ENCODE measurements at places on chromosomes 2 and 18.

- no peak for DNase-seq
Observed at GRCh38 chr2:7363906-7364305, 446.7 kb downstream of the RNF144A start.

GRCh38 chr2:129347486-129348217 is 631.8 kb upstream of the RAB6C start:
- no peak for DNase-seq

DNA sequence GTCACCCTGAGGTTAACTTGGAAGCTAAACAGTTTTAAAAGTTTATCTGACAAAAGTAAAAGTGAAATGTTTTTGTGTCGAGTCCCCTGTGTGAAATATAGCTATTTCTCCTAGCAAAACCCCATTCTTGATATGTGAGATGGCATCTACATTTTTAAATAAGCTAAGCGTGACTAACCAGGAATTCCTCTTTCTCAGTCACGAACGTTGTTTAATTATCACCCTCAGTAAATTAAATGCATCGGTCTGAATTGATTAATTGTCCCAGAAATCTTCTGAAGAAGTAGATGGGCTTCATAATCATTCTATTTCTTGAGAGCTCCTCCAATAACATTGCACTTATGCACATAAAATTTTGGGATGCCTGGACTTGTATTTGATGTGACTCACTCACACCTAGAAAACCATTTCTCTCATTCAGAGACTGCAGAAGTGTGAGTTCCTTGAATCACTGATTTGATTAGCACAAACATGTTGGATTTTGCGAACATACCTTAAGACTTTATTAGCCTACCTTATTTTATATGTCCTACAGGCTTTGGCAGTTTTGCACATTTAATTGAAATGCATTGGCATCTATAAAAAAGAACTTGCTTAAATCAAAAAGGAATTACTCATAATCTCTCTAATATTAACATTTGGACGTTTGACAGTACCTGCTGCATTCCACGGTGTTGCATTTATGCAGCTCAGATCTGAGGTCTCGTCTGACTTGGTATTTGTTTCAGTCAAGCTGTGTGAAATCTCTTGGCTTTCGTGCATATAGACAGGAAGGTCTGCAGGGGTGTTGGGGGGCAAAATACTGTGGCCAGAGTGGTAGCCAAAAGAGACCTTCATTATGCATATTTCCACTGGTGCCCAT is 475.2 kb downstream of the EPHA4 start:
- no peak for DNase-seq

DNA sequence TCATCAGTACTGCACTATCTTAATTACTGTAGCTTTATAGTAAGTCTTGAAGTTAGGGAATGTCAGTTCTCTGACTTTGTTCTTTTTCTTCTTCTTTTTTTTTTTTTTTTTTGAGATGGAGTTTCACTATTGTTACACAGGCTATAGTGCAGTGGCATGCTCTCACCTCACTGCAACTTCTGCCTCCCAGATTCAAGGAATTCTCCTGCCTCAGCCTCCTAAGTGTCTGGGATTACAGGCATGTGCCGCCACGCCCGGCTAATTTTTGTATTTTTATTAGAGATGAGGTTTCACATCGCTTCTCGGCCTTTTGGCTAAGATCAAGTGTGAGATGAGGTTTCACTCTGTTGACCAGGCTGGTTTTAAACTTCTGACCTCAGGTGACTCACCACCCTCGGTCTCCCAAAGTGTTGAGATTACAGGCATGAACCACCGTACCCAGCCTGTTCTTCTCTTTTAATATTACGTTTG is 41.9 kb upstream of the TANC1 start:
- DNase-seq: no peak

- no peak for DNase-seq
Observed at GRCh38 chr18:40365526-40365925, 1589.5 kb upstream of the PIK3C3 start.

GRCh38 chr18:3058328-3059191 is 45.6 kb upstream of the LPIN2 start:
- DNase-seq: no peak

DNA sequence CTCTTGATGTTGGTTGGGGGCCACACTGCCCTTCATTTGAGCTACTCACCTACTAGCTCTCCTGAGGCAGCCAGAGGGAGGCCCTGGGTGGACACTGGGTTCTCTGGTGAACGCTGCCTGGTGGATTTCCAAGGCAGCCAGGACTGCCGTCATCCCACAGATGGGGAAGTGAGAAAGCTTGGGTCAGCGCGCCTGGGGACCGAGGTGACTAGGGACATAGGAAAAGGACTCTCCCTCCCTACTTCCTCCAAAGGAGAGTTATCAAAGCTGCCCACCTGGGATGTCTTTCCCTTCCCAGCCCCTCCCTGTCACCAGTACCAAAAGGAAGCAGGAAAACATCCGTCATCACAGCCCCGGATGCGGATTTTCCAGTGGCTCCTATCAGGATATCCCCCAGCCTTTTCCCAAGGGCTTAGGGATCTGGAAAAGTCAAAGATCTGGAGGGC is 3.8 kb upstream of the SEMA4C start:
- no peak for DNase-seq

GRCh38 chr18:53785811-53786210 is 438.7 kb downstream of the MBD2 start:
- DNase-seq: no peak

DNA sequence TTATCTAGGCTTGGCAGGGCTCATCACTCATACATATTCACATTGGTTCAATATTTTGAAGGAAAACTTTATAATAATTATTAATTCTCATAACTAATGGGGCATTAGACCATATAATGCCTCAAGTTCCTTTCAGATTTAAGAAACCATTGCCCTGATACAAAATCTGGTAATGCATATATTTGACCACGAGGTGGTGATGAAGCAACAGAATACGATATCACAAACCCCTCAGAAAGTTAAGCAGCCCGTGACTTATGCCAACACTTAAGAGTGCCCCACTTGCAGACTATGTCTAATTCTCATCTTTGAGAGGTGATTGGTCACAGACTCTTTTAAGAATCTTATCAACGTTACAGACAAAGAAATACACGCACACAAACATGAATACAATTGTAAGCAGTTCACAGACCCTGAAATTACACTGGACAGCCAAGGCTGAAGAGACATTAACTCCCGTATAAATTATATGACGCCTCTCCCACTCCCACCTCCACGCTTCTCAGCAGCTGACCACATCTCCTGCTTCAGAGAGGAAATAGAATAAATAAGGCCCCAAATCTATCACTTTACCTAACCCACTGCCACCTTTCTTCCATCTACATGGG is 20.7 kb upstream of the DNAH6 start:
- DNase-seq: peak; percentile 36
